ENCODE measurements at places on chromosomes 3 and 15. TPM values are rescaled to one million over a fixed set of nuclear protein-coding genes. Genes with fewer than 3 reads are reported as not detected.

The SLC35A5 gene
- total RNA-seq, result 63.3 TPM

DNA sequence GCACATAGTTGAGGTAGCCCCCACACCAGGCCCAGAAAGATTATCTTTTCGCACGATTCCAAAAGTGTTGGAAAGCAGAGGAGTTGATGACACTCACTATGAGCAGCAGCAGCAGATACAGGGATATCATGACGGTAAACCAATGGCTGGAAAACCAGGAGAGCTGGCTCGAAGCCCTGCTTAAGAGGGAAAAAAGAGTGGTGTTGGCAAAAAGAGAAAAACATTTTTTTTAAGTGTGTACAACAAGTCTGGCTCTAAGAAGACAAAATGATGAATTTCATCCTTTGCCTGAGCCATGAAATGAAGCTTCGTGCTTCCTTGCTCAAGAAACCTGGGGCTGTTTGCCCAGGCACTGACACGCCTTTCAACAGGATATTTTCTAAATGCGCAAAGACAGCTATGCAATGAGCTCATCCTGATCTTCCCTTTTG, 27.3 kb downstream of the PARP16 start:
- peaks cover 23% of the 10 kb centered on the region for H3K36me3 ChIP-seq
- no peaks in the 10 kb centered on the region for H3K4me1 ChIP-seq
- no peak overlapping the region for H3K4me3 ChIP-seq

DNA sequence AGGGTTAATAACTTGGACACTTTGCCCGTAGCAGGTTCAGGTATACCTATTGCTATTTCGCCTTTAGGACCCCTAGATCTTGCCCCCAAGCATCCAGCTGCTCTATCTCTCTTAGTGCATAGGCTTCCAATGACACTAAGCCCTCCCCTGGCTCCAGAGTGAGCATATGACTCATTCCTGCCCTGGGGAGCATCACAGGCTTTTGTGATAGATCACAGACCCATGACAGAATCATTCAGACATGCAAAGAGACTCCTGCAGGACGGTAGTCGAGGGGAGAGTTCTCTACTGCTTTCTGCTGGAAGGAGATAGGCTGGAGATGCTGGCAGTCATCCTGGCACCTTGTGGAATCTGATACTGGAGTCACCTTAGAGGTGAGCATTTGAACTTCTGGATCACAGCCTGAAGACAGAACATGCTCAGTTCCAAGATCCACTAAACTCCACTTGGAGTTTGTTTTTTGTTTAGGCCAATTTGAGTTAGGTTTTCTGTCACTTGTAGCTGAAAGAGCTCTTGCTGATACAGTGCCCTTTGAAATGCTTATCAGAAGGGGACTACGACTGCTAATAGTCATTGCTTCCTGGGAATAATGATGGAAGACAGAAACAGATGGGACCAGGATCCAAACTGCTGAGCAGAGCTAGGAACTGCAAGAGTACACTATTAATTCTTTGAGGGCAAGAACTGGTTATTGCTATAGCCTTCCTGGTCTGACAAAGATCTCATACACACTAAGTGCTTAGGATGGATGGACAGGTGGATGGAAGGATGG, 11.0 kb downstream of the LYSMD2 start:
- H3K4me1 ChIP-seq, result peaks cover 13% of the 10 kb centered on the region
- no peak overlapping the region for H3K27ac ChIP-seq
- no peaks in the 10 kb centered on the region for H3K27me3 ChIP-seq
- no peak for DNase-seq
- no peaks in the 10 kb centered on the region for H3K36me3 ChIP-seq

GRCh38 chr15:63276342-63277037, 915 bp upstream of the APH1B start:
- no peak for DNase-seq
- peaks cover 1% of the 10 kb centered on the region for H3K36me3 ChIP-seq
- H3K4me1 ChIP-seq, result peaks cover 12% of the 10 kb centered on the region

DNA sequence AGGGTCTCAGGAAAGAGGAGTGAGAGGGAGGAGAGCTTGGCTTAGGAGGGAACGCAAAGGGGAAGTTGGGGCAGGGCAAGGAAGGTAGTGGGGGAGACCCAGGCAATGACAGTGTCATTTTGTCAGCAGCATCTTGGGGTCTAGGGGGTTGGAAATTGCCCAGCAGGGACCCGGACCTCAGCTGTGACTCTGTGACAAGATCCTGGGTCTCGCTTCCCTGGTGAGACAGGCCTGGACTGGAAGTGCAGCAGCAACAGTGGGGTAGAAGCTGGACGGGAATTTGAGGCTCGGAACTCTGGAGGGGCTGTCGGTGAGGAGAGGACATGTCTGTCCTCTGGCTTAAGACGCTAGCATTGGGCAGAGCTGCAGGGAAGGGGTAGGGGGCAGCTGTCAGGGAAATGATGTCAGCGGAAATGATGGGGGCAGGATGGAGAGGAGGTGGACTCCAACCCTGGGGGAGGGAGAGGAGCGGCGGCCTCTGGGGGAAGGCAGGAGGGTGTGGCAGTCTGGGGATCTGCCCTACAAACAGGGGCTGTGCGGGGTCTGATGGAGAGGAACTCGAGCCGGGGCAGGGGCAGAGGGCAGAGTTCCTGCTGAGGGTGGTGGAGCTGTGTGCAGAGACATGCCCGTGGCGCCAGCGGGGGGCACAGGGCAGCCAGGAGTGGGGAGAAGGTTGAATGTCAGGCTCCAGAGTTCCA, 12.3 kb downstream of the ANPEP start:
- no peaks in the 10 kb centered on the region for H3K36me3 ChIP-seq
- peak; percentile 52 for DNase-seq
- no peaks in the 10 kb centered on the region for H3K27me3 ChIP-seq
- no peak overlapping the region for H3K4me3 ChIP-seq
- no peaks in the 10 kb centered on the region for H3K4me1 ChIP-seq
